ENCODE measurements at places on chromosomes 2 and 18. TPM values are rescaled to one million over a fixed set of nuclear protein-coding genes. Genes with fewer than 3 reads are reported as not detected.

GRCh38 chr2:137254052-137254451 is 488.7 kb downstream of the THSD7B start:
- no peak for DNase-seq

DNAH6 gene
- 1.3 TPM for total RNA-seq

DNA sequence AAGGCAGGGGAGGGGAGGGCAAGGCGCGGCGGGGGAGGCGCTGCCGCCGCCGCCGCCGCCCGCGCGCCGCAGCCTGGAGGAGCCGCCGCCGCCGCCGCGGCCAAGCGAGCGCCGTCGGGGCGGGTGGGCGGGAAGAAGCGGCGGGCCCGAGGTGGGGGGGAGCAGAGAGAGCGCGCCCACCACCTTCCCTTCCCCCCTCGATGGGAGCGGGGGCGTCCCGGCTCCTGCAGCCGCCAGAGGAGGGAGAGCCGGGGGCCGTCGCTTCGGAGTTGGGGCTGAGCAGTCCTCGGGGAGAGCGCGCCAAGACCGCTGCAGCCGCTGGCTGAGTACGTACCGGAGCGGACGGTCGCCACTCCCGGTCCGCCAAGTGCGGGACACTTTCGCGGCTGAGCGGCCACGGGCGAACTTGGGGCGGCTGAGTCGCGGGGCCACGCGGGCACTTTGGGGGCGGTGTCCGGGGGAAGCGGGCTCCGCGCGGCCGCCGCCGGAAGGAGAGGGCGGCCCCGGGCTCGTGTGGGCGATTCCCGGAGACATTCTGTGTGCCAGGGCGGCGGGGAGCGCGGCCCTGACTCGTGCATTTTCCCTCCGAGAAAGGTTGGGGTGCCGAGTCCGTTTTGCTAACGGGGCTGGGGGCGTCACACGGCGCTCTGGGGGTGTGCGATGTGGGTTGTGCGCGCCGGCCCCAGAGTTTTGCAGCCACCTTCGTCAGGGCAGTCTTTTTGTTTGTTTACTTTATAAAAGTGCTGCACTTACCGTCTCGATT is at the start of gene NAB1:
Gene NAB1, plus strand, starts transcription at position 49 of the 763 bp plus-strand sequence. CDS start 10,094 bp downstream, outside the sequence.
- peak; percentile 62 for DNase-seq

DNA sequence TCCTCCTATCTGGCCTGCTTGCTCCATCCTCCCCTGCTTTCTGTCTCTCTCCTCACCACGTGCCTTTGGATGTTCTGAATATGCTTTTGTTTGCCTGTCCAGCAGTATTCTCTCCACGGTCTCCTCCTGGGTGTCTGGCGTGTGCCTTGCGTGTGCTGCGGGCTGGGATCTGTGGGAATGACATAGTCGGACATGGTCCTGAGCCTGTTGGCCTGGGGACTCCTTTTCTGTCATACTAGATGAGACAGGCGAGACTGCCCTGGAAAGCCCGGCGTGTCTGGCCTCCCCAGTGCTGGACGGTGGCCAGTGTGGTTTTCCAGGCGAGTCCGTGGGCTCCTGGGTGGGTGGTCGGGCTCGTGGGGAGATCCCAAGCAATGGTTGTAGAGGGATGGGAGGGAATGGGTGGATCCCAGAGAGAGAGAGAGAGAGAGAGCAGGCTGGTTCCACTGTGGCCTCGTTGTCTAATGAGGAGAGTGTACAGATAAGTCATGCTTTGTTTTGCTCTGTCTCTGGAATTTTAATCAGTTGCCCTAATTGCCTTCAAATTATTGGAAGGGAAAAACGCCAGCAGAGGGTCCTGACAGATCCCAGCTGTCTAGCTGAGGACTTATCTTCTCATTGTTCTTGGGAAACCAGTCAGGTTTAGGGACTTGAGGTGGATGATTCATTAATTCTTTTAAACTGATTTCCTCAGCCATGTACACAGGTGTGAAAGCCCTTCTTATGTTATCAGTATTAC is 58.3 kb downstream of the HPCAL1 start:
- no peak for DNase-seq

TRIM43 gene
- not detected for total RNA-seq

DNA sequence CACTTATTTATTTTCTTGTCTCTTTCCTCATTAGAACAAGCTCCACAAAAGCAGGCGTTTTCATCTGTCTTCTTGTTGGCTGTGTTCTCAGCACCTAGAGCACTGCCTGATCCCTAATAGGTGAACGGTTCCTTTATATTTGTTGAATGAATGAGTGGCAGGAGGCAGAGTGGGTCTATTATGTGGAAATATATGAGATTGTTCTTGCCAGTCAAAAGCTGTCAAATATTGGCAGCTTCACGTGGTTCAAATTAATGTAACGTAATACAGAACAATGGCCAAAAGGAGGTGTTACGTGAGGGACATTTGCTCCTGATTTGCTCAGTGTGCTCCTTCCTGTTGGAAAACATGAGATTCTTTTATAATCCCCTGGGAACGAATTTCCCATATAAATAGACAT is 8.5 kb upstream of the ARHGAP25 start:
- DNase-seq = no peak

DNA sequence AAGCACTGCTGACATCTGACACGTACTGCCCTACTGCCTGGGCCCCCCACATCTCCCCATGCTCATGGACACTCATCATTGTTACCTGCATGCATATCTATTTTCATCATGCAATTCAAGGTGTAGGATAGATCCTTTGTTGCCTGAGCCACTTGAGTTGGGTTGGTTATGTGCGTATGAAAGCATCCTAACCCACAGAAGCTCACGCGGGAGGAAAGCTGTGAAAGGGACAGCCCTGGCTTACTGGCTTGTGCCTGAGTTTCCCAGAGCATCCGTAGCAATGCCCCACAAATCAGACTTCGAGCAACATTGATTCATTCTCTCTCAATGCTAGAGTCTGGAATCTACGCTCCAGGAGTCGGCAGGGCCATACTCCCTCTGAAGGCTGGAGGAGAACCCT is 285.5 kb downstream of the PHLPP1 start:
- no peak for DNase-seq

DNA sequence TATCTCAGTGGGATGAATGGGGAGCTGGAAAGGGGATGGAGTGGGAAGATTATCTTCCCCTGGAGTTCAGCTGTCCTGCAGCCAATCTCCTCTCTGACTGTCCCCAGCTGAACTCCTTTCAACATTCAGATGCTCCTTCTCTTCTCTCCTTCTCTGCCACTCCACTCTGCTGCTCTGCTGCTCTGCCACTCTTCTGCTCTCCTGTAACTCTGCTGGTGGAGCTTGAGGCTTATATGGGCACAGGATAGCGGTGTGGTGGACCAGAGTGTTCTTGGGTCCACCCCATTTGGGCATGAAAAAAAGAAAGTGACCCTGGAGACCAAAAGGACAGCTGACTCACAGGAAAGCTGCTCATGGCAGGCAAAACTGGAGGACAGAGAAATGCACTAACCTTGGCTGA is 26.6 kb downstream of the FAHD2B start:
- no peak for DNase-seq

DNA sequence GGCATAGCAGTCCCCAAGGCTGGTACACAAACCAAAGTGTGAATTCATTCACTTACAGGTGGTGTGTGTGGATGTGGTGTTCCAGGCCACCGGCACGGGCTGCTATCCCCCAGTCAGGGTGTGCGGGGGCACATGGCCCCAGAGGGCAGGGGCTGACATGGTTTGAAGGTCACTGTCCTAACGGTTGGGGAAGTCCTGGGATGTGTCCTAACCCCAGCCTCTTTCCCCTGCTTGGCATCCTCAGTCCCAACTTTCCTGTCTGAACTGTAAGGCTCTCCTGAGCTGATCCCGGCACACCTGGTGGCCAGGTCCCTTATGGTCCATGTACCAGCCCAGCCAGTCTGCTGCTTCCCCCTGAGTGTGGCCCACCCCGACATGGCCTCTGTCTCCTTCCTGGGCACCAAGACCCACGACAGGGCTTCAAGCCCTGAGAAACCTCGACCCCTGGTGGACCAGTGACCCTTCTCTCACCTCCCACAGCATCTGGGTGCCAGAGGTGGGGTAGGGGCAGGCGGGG is 2.4 kb upstream of the TMEM185B start:
- peak; percentile 30 for DNase-seq

DNA sequence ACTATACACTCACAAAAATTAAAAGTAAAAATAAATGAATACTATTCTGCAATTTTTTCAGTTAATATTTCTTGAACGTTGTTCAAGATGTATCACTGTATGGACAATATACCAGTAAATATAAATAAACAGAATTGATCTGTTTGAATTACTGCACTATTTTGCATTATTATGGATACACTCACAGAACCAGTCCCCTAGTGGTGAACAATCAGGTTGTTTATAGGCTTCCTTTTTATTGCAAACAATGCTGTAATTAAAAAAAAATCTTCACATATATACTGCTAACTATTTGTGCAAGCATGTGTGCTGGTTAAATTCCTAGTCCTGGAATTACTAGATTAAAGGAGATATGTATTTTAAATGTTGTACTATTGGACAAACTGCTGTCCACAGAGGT is 306.0 kb downstream of the FBXO15 start:
- DNase-seq = no peak

ZNF385B gene
- total RNA-seq = 51.3 TPM

DNA sequence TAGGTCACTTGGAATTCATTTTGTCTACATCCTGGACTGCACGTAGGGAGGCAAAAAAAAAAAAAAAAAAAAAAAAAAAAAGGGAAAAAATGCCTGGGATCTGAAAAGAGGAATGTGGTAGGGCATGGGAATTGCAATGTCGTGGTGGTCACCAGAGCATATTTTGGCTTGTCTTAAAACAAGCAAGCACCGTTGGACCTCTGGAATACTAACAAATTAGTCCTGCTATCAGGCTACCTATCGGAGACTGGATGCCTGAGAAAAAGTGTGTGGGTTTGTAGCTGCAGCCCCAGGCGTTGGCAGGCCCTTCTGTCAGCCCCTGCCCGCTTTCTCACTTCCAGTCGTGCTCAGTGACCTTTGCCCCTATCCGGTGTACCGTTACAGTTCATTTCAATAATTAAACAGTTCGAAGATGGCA is 588.5 kb upstream of the ZEB2 start:
- DNase-seq = no peak

- no peak for DNase-seq
Measured at GRCh38 chr18:70354080-70354479, 65.2 kb downstream of the SOCS6 start.

CNDP1 gene
- total RNA-seq = not detected

IGFBP5 gene
- 101 TPM for total RNA-seq

GRCh38 chr2:145626301-145626700 is 1106.4 kb upstream of the ZEB2 start:
- DNase-seq = no peak
